Stimulated activated CD4-positive, alpha-beta T cell treated with anti-CD3 and anti-CD28 coated beads, Interleukin-12 subunit alpha, Interleukin-12 subunit beta, amount 100 ng/mL, for 24 hours (primary cell): ENCODE measurements at places on chromosomes 11 and 22.

- DNase-seq, result no peak
These were observed 3.0 kb upstream of the WEE1 start for GRCh38 chr11:9570313-9571025.

GRCh38 chr22:48779661-48780596, 1047.7 kb downstream of the BRD1 start:
- no peak for DNase-seq

DNA sequence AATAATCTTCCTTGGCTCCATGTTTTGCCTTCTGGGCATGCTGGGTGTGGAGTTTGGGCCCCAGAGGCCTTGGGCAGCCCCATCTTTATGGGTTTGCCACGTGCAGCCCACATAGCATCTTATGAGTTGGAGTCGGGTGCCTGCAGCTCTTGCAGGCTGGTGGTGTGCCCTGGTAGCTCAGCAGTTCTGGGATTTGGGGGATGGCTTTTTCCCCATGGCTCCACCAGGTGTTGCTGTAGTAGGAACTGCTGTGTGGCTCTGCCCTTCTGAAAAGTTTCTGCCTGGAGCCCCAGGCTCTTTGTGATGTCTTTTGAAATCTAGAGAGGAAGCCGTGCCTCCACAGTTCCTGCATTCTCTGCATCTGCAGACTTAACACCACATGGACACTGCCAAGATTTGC, 16.8 kb downstream of the EED start:
- DNase-seq, result no peak

- no peak for DNase-seq
These were observed 67.7 kb downstream of the SEZ6L start for GRCh38 chr22:26236991-26237390.

- no peak for DNase-seq
These were observed 32.9 kb downstream of the KCNJ1 start for GRCh38 chr11:128834157-128834556.

DNA sequence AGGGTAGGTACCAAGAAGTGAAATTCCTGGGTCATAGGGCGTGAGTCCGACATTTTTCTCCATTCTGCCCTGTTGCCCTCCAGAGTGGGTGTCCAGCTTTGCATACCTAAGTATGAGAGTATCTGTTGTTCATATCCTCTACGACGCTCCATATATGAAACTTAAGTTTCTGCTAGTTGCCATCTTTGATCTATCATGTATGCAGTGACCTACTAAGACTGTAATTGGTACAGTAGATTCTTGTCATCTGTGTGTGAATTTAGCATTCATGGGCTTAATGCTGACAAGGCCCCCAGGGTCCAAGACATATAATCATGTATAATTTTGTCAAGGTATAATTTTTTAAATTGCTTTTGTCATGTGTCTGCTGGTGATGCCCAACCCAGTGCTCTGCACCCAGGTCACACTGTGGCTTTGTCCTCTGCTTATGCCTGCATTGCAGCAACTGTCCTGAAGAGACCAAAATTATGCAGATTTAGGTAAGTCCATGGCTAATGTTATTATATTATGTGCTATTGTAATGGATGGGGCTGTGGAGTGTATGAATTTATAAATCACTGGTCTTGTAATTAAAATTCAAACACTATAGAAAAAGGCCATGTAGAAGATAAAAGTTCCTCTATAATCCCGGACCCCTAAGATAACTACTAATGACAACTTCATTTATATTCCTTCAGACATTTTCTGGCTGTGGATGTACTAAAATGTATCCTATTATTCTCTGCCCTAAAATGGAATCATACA, 12.2 kb downstream of the NEAT1 start:
- DNase-seq, result no peak

- no peak for DNase-seq
These were observed 126.5 kb downstream of the LDLRAD3 start for GRCh38 chr11:36070213-36070953.

DNA sequence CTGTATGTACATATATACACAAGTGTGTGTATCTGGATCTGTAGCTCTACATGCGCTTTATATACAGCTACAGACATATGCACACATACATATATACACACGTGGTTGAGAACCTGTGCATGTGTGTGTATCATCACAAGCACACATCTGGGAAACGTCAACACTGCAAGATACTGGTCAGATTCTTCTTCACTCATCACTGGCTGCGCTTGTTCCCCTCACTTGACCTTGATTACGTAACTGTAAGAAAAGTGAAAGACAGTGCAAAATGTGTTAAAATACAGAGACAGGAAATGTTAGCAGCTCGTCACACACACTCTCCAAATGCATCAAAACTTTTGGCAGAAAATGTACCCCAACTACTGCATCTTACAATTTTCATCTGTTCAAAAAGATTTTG, 51.9 kb upstream of the MN1 start:
- no peak for DNase-seq

DNA sequence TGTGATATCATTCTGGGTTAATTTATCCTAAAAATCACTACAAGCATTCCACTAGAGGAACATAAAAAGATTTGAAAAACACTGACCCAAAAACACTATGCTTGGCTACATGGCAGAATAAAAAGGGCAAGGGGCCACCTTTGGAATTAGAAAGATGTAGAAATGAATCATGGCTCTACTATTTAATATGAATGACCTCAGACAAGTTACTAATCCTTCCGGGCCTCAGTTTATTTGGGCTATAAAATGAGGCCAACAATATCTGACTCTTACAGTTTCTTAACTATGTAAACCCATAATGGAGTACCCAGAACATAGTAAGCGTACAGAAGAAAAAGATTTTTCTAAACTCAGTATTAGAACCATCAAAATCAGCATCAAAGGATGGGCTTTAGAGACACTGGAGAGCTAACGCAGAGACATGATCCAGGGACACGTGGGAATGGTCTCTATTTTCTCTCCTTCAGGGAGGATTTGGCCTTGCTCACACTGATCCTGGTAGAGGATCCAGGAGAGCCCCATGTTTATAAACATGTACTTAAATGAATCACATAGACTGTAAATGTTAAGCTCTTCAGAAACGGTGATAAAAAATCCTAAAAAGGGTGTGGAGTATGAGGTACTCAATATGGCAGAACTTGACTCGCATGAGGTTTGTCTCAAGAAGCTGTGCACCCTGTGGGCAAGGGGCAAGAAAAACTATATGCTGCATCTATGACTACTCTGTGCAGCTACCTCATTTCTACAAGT, 288.4 kb upstream of the PITPNB start:
- DNase-seq, result no peak

- DNase-seq, result no peak
These were observed 10.5 kb downstream of the CLMP start for GRCh38 chr11:123184531-123184930.

- DNase-seq, result no peak
These were observed 199.5 kb upstream of the B3GAT1 start for GRCh38 chr11:134611537-134611936.

GRCh38 chr22:30611197-30611596, 4.2 kb downstream of the TCN2 start:
- DNase-seq, result no peak
